ENCODE measurements at places on chromosomes 1 and 21.

- no peak for DNase-seq
Measured at GRCh38 chr1:28027660-28028059, 60.8 kb downstream of the EYA3 start.

DNA sequence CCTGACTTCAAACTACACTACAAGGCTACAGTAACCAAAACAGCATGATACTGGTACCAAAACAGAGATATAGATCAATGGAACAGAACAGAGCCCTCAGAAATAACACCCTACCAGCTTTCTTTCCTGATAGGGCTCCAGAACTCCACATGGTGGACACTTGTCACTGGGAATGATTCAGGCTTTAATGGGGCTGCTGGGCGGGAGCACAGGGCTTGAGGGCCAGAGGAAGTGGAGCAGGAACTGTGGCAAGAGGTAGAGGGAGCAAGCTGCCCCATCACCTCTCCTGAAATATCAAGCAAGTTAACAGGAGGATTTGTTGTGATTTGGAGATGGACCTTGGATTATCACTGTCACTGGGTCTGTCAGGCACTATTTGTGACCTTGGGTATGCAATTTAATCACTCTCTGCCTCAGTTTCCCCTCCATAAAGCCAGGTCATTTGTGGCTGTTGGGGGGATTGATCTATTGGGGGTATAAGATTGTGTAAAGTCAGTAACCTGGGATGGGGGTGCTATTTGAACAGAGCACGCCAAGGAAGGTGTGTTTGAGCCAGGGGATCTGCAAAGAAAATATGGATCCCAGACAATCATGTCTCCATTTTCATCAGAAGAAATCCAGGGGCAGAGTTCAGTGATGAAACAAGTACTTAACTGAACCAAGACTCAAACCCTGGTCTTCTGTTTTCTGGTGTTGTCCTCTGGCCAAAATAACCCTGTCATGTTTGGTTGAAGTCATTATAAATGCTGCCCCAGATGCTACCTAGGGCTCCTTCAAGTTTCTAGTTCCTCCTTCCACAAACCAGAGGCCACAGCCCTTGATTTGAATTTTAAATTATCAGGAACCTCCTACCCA, 25.2 kb downstream of the ETS2 start:
- no peak for DNase-seq

DNA sequence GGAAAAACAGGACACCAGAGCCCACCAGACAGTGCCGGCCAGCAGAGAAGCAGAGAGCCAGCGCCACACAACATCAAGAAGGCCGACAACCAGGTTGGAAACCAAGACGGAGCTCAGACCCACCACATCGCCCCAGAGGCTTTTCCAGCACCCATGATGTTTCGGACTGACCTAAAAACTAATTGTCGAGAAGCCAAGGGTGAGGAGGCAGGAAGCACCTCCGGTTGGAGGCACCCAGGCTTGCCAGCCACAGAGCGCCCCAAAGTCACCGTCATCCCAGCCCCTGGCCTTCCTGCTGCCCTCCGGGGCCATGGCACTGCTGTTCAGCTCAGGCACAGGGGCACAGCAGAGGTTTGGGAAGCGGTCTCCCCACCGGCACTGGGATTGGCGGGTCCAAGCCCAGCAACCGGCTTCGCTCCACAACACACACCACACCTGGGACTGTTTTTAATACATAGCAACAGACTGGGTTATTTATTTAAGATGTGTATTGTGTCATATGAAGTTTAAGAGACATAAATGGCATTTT, 67.2 kb downstream of the SLC37A1 start:
- DNase-seq, result no peak

- no peak for DNase-seq
Measured at GRCh38 chr1:9443913-9444445, 95.3 kb upstream of the SLC25A33 start.

- DNase-seq, result no peak
Measured at GRCh38 chr1:67476006-67476482, 45.8 kb upstream of the SERBP1 start.

- no peak for DNase-seq
Measured at GRCh38 chr1:170665629-170666028, 1.7 kb downstream of the PRRX1 start.

DNA sequence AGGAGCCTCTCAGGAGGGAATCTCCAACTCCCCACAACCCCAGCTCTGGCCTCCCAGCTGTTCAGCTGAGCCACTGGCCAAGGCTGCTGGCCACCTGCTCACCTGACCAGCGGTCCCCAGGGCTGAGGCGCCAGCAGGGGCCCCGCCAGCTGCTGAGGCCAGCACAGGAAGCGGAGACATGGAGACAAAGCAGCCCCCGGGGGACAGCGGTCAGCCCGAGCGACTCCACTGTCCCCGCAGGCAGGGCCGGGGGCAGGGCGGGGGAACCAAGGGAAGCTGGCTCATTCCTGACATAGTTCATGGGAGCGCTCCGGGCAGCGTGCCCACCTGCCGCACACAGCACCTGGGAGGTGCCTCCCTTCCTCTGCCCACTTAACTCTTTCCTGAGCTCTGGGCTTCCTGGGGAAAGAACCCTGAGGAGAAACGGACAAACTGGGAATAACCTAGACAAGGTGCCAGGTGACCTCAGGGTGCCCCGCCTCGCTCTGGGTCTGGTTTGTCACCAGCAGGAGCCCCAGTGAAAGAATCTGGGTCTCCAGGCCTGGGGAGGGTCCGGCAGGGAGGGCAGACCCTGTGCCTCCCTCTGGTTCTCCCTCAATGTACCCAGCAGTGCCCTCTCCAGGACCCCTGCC, 10.7 kb downstream of the EPHA2 start:
- no peak for DNase-seq

DNA sequence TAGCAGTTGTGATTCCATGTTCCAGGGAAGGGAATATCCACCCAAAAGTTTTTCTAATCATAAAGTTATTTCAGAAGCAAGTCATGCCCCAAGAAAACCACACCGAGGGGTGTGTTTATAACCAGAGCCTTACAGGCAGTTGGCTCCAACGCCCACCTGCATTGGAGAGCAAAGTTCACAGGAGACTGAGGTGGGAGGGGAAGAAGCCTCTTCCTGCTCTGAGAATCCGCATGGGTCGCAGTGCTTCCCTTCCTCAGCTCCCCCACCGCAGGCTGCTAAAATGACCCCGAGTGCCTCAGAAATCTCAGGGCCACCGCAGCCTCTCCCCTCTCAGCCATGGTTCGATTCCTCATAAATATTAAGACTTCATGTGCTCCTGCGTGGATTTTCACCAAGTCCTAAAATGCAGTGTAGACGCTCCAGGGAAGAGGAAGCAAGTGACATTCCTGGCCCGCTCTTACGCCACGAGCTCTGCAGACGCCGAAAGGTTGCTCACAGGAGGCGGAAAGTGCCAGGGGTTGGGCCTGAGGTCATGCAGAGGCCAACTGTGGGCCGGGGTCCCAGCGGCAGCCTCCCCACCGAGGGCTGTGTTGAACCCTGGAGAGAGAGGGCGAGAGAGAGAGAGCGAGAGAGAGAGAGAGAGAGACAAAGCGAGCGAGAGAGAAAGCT, 13.4 kb upstream of the SPSB1 start:
- DNase-seq, result no peak

DNA sequence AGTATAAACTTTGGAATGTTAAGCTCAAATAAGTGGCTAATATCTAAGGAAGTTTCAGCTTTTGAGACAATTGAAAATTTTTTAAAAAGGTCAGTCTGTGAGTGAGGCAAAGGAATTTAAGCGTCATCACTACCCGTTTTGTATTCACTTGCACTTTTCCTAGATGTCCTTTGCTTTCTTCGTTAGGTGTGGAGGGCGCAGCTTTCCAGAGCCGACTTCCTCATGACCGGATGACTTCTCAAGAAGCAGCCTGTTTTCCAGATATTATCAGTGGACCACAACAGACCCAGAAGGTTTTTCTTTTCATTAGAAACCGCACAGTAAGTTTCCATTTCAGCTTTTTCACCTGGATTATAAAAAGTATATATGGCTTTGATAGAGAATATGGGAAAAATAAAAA, 30.9 kb downstream of the KDM1A start:
- no peak for DNase-seq

GRCh38 chr21:21606041-21606440, 607.8 kb downstream of the NCAM2 start:
- DNase-seq, result no peak

DNA sequence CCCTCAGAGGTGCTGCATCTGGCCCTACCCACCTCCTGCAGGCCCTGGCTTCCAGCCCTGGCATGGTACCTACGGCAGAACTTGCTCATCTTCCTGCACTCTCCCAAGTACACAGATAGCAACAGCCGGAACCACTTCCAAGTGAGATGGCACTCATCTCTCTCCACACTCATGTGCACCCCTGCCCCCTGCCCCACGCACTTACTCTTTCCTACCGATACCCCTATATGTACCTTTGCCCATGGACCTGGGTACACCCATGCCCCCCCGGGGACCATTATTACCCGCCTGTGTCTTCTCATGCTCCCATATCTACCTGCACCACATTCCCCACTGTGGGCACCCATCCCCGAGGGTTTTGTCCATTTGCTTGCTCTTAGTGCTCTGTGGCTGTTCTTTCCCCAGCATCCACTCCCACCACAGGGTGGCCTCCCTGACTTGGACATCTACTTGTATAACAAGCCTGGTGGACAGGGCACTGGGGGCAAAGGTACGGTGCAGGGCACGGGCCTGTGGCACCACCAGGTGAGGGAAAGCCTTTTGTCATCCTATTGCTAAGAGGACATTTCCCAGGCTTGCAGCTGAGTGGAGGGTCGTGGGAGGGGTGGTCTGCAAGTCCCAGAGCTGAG, 14.7 kb downstream of the HYI start:
- no peak for DNase-seq
